Liver (tissue), 10 donors: ENCODE measurements at places on chromosomes 5 and 9. TPM values are rescaled to one million over a fixed set of nuclear protein-coding genes. Genes with fewer than 3 reads are reported as not detected.

The DCP2 gene
- polyA plus RNA-seq = 2.9 TPM

DNA sequence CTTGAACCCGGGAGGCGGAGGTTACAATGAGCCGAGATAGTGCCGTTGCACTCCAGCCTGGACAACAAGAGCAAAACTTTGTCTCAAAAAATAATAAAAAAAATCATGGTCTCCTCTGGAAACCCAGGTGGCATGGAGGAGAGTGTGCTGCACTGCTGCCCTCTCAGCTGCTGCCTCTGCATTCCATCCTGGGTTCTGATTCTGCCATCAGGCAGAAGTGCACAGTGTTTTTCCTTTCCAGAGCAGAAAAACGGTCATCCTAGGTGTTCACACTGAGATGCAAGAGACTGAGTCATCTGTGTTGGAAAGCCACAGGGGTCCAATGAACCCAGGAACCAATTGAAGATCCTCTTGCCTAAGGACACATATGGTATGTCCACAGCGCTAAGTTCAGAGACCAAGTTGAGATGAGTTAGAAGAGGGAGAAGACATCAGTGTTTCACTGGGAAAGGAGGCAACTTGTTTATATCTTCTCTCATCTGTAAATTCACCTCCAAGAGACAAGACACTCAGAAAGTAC is 88.8 kb upstream of the DMRT1 start:
- no peaks in the 10 kb centered on the region for H3K27me3 ChIP-seq
- H3K36me3 ChIP-seq = peaks cover 10% of the 10 kb centered on the region
- H3K4me3 ChIP-seq = no peak overlapping the region
- peak overlapping the region; percentile 27 for H3K27ac ChIP-seq

DNA sequence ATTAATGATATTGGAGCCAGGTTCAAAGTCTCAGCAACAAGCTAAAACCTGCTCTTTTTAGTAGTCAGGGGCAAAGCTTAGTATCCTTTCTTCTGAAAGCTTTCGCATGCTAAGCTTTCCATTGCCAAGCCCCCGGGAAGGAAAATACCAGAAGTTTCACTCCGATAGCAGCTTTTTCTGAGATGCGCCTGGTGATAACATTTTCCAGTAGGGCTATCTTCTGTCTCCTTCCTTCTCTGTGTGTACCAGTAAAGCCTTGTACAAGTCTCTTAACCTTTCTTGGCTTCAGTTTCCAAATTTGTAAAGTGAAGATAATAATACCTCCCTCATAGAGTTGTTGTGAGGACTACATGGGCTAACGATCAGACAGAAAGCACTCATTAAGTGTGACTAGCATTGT is 36.7 kb downstream of the DOCK8 start:
- no peaks in the 10 kb centered on the region for H3K4me1 ChIP-seq
- H3K27ac ChIP-seq = no peak overlapping the region
- DNase-seq = no peak
- H3K27me3 ChIP-seq = no peaks in the 10 kb centered on the region
- H3K36me3 ChIP-seq = no peaks in the 10 kb centered on the region

The NKD2 gene
- polyA plus RNA-seq = 0.28 TPM

DNA sequence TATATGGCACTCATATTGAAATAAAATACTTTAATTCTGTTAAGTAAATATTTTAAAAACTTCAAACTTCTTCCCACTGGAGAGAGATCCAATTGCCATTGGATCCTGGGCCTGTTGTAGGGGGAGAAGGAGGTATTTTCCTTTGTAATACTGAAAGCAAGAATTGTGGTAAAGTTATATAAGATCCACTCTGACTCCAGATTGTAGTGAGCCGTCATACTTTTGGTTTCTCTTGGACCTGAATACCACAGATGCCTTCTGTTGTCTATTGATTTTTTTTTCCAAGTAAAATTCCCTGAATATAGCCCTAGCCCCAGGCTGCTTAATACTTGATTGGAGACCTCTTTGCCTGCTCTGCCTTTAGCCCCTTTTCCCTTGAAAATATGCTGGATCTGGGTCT is 86.9 kb downstream of the ATG10 start:
- H3K36me3 ChIP-seq = no peaks in the 10 kb centered on the region
- no peaks in the 10 kb centered on the region for H3K27me3 ChIP-seq
- DNase-seq = no peak
- H3K27ac ChIP-seq = no peak overlapping the region

The LCN9 gene
- not detected for polyA plus RNA-seq

- H3K4me1 ChIP-seq = no peaks in the 10 kb centered on the region
- DNase-seq = no peak
- no peaks in the 10 kb centered on the region for H3K27me3 ChIP-seq
- peaks cover 27% of the 10 kb centered on the region for H3K36me3 ChIP-seq
Measured at GRCh38 chr9:114046875-114047274, 31.2 kb downstream of the AMBP start.

The CACNA1B gene
- not detected for polyA plus RNA-seq

DNA sequence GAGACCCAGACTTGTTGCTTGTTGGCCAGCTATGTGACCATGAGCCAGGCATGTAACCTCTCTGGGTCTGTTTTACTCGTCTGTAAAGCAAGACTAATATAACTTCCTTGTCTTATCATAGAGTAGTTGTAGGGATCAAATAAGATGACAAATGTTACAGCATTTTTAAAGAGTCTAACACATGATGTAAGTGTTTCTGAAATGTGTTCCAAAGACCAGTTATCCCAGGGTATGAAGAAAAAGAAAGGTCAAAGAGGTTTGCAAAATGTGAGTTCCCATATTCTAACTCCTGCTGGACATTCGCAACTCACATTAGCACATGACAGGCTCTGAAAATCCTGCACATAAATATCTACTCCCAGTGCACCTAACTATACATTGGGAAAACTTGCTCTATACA is 28.5 kb upstream of the MATR3 start:
- no peak overlapping the region for H3K27ac ChIP-seq
- H3K36me3 ChIP-seq = no peaks in the 10 kb centered on the region
- DNase-seq = no peak
- H3K4me3 ChIP-seq = no peak overlapping the region
- no peaks in the 10 kb centered on the region for H3K27me3 ChIP-seq
- peaks cover 2% of the 10 kb centered on the region for H3K4me1 ChIP-seq

The TMEM174 gene
- polyA plus RNA-seq = not detected

- no peak overlapping the region for H3K27ac ChIP-seq
- peaks cover 84% of the 10 kb centered on the region for H3K4me1 ChIP-seq
- DNase-seq = no peak
- H3K27me3 ChIP-seq = no peaks in the 10 kb centered on the region
- no peak overlapping the region for H3K4me3 ChIP-seq
- H3K36me3 ChIP-seq = no peaks in the 10 kb centered on the region
Measured at GRCh38 chr9:133115604-133116345, 5.3 kb downstream of the RALGDS start.

The KIF24 gene
- 0.24 TPM for polyA plus RNA-seq

DNA sequence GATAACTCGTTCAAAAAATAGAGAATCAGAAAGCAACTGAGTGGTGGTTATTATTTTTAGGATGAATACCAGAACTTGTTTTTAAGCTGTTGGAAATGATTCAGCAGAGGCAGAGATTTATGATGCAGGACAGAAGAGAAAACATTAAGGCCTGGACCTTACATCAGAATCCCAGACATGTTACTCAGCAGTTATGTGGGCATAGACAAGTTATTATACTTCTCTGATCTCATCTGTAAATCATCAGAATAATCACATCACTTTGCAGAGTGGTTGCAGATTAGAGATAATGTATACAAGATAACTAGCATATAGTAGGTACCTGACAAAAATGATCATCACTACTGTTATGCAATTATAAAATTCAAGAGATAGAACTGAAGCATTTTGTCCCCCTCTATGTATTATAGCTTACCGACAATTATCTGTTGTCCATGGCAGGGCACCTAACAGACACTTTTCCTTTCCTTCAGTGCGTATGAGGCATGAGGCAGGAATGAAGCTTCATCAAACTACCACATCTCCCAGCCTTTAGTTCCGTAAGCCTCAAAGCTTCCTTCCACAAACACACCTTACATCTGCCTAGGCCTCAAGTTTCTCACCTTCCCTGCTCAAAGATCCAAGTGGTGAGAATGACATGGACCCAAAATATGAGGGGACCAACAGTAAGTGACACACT is 165.9 kb downstream of the DENND1A start:
- H3K27ac ChIP-seq = no peak overlapping the region
- no peak overlapping the region for H3K4me3 ChIP-seq
- no peaks in the 10 kb centered on the region for H3K36me3 ChIP-seq
- no peaks in the 10 kb centered on the region for H3K27me3 ChIP-seq
- DNase-seq = no peak
- peaks cover 17% of the 10 kb centered on the region for H3K4me1 ChIP-seq

DNA sequence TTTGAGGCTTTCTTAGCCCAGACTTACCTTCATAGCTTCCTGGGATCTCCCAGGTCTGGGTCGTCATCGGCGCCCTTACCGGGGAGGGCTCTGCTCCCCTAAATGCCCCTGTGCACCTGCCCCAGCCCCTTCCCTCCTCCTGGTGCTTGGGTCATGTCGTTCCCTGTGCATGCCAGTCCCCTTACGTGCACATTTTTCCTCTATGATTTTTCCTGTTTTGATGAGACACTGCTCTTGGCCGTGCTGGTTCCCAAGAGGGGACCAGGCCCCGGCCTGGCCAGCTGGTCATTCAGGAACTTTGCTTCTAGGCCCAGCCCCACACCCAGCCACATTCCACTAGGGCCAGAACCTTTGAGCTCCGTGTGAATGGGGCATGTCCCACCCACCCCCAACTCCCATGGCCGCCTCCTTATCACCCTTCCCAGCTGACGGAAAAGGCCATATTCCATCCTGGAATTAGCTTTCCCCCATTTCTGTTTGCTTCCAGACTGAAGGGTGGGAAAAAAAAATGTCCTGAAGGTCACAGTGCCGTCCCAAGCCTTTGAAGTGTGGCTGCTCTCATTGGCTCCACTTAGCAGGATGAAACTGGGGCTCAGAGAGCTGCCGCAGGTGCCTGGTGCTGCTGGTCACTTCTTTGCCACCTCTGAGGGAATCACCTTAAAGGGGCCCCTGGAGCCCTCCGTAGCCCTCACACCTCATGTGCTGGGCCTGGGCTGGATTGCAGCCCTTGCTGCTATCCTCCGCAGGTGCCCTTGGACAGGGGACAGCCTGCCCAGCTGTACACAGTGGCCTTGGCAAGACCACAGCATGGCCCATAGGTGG is 25.1 kb downstream of the ERGIC1 start:
- H3K27ac ChIP-seq = peak overlapping the region; percentile 96
- H3K27me3 ChIP-seq = no peaks in the 10 kb centered on the region
- no peaks in the 10 kb centered on the region for H3K36me3 ChIP-seq
- H3K4me1 ChIP-seq = peaks cover 33% of the 10 kb centered on the region
- H3K4me3 ChIP-seq = no peak overlapping the region
- DNase-seq = no peak

- H3K4me1 ChIP-seq = no peaks in the 10 kb centered on the region
- H3K27ac ChIP-seq = no peak overlapping the region
- no peaks in the 10 kb centered on the region for H3K36me3 ChIP-seq
- H3K27me3 ChIP-seq = no peaks in the 10 kb centered on the region
- H3K4me3 ChIP-seq = no peak overlapping the region
Measured at GRCh38 chr9:72383978-72384709, 19.1 kb upstream of the ZFAND5 start.

The ZDHHC11 gene
- 1.5 TPM for polyA plus RNA-seq

GRCh38 chr5:168316139-168316578 is 24.7 kb downstream of the WWC1 start:
- H3K27ac ChIP-seq = peak overlapping the region; percentile 91
- H3K27me3 ChIP-seq = no peaks in the 10 kb centered on the region
- H3K4me3 ChIP-seq = no peak overlapping the region
- no peak for DNase-seq
- H3K36me3 ChIP-seq = no peaks in the 10 kb centered on the region

DNA sequence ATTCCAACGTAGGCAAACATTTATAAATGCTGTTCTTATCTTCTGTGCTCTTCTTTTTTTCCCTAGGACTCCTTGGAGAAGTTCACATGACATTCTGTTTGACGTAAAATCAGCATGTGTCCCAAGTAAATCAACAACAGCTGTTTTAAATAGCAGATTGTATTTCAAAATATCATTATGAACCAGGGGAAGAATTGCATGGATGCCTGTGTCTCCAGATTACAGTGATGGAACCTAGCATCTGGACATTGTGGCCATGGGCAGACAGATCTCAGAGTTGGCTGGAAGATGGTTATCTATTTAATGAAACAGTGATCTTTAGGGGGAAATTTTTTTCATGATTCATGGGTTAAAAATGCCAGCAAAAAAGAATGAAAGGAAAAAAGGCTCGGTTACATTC is 222.0 kb downstream of the MAN2A1 start:
- no peaks in the 10 kb centered on the region for H3K4me1 ChIP-seq
- H3K27me3 ChIP-seq = no peaks in the 10 kb centered on the region
- no peak for DNase-seq
- no peaks in the 10 kb centered on the region for H3K36me3 ChIP-seq

DNA sequence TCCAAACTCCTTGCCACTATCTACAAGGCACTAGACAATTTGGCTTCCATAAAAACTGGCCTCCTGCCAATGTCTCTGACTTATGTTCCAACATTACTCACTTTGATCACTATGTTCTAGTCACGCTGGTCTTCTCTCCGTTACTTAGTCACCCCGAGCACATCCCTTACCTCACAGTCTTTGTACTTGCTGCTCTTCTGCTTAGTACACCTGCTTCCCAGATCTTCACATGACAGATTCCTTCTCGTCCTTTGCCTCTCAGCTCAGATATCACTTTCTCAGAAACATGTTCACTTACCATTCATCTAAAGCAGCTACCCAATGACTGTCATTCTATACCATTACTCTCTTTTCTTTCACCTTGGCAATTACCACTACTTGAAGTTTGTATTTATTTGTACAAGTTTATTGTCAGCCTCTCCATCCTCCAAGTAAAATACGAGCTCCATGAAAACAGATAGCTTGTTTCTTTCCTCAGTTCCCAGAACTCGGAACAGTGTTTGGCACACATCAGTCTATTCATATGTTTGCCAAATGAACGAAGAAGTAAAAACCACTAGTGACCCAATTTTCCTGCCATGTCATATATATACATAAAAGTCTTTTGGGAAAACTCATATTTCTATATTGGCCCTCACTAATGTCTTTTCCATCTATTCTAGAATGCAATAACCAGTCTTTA is 5.9 kb upstream of the SLC22A5 start:
- no peak for DNase-seq
- no peak overlapping the region for H3K4me3 ChIP-seq
- H3K4me1 ChIP-seq = peaks cover 18% of the 10 kb centered on the region
- H3K36me3 ChIP-seq = peaks cover 9% of the 10 kb centered on the region
- H3K27ac ChIP-seq = peak overlapping the region; percentile 54

GRCh38 chr5:1151316-1151715 is 39.5 kb upstream of the SLC12A7 start:
- no peaks in the 10 kb centered on the region for H3K36me3 ChIP-seq
- H3K27me3 ChIP-seq = no peaks in the 10 kb centered on the region
- no peak for DNase-seq
- H3K4me3 ChIP-seq = no peak overlapping the region
- H3K27ac ChIP-seq = no peak overlapping the region

DNA sequence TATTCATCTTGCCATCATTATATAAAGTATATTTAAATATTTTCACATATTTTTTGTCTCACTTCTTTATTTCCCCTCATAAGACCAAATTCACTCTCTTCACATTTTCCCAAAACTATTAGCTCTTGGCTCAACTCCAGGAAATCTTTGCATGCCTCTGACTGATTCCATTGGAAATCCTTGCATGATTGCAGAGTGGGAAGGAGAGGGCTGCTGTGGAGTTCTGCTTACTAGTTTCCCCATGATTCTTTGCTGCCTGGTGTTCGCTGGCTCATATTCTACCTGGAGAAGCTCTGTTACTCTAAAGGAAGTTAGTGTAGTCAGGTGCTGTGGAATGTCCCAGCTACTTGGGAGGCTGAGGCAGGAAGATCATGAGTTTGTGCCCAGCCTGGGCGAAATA is 41.9 kb downstream of the LIX1 start:
- no peak for DNase-seq
- no peak overlapping the region for H3K27ac ChIP-seq
- H3K4me3 ChIP-seq = no peak overlapping the region
- no peaks in the 10 kb centered on the region for H3K27me3 ChIP-seq
- no peaks in the 10 kb centered on the region for H3K36me3 ChIP-seq
- H3K4me1 ChIP-seq = no peaks in the 10 kb centered on the region

The NACC2 gene
- 10.8 TPM for polyA plus RNA-seq

The MTAP gene
- 12.2 TPM for polyA plus RNA-seq
